ENCODE measurements at places on chromosomes 4 and X.

DNA sequence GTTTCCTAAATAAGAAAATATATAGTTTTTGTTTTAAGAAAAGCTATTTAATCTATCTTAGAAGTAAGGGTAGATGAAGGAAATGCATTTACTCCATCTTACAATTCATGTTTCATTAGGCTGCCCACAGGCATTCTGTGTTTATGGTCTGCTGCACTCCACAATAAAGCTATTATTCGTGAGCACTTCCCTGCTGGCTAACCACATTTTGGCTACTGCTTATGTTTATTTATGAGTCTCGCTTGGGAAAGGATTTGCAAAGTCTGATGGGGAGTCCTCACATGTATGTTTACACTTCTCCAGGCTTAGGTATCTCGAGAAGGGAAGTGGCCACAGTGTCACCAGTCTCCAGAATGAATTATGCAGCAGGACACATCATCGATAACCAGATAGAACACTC, 260.8 kb upstream of the VCX start:
- DNase-seq: no peak

- DNase-seq: no peak
Observed at GRCh38 chrX:1181170-1181569, 31.3 kb downstream of the CRLF2 start.

- no peak for DNase-seq
Observed at GRCh38 chr4:93878566-93878965, 50.0 kb downstream of the ATOH1 start.

DNA sequence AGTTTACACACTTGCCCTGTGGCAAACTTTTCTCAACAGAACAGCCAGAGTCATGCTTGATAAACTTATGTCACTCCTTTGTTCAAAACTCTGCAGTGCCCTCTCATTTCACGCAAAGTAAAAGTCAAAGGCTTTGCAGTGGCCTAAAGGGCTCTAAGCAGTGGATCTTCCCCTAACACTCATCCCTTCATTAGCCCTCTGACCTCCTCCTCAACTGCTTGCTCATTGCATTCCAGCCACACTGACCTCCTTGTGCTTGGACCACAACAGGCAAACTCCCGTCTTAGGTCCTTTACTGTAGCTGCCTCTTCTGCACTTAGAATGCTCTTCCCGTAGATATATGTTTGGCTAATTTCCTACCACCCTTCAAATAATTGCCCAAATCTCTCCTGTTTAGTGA, 5.6 kb downstream of the PRDM5 start:
- DNase-seq: no peak

DNA sequence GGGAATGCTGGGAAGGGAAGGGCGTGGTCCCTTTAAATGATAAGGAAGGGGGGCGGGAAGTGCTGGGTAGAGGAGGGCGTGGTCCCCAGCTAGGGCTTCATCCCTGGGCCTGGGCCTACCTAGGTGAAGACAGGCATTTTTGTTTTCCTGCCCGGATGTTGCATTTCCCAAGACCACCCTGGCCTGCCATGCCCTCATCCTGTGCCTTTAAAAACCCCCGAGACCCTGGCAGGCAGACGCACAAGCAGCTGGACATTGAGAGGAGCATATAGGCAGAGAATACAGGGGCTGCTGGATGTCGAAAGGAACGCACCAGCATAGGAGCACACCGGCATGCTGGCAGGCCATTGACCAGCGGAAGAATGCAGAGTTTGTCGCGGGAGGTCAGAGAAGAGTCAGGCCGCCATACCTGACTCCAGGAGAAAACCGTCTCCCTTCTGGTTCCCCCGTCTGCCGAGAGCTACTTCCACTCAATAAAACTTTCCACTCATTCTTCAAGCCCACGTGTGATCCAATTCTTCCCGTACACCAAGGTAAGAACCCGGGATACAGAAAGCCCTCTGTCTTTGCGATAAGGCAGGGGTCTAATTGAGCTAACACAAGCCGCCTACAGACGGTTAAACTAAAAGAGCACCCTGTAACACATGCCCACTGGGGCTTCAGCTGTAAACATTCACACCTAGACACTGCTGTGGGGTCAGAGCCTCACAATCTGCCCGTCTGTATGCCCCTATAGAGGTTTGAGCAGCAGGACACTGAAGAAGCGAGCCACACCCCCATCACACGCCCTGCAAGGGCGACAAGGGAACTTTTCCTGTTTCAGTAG, 2.9 kb upstream of the AGA start:
- DNase-seq: no peak
